ENCODE measurements at places on chromosomes 2 and 18.

GRCh38 chr2:219510512-219511135, 3.7 kb upstream of the ASIC4 start:
- DNase-seq: no peak

GRCh38 chr2:45651415-45652089, at the start of gene PRKCE:
TSS of gene PRKCE (plus strand) at chr2:45651675.
- DNase-seq: peak; percentile 56

DNA sequence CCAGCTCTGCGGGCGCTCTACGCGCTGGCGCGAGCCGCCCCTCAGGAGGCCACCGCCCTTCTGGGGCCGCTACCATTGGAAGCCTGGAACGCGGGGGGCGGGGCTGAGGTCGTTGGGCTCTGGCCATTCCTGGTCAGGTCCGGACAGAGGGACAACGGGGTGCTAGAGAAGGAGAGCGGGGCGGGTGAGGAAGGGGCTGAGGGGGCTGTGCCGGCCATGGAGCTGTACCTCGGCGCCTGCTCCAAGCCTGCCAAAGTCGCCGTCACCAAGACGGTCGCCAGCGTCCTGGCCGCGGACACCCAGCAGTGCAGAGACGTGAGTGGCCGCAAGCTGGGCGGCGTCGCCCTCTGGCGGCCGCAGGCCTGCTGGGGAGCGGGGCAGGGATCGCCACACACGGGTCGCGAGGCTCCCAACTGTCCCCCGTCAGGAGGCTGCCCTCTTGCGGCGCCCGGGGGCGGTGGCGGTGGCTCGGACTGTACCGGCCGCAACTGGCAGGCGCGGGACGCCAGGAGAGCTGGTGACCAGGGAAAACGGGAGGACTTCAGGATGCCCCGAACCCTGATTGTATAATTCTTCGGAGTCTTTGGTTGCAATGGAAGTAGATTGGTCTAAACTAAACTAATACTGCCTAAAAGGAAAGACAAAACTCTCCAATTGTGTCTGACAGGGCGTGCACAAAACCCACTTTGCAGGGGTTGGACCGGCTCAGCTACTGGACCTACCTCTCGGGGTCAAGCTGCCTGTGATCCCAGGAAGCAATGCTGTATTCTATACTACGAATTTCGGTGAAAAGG, at the start of gene FSIP2:
Gene FSIP2, plus strand, starts transcription at position 126 of the 794 bp plus-strand sequence. Its CDS starts 91 bp downstream, at position 217.
- peak; percentile 47 for DNase-seq

- no peak for DNase-seq
Observed at GRCh38 chr2:185567196-185567595, 171.4 kb upstream of the FSIP2 start.

DNA sequence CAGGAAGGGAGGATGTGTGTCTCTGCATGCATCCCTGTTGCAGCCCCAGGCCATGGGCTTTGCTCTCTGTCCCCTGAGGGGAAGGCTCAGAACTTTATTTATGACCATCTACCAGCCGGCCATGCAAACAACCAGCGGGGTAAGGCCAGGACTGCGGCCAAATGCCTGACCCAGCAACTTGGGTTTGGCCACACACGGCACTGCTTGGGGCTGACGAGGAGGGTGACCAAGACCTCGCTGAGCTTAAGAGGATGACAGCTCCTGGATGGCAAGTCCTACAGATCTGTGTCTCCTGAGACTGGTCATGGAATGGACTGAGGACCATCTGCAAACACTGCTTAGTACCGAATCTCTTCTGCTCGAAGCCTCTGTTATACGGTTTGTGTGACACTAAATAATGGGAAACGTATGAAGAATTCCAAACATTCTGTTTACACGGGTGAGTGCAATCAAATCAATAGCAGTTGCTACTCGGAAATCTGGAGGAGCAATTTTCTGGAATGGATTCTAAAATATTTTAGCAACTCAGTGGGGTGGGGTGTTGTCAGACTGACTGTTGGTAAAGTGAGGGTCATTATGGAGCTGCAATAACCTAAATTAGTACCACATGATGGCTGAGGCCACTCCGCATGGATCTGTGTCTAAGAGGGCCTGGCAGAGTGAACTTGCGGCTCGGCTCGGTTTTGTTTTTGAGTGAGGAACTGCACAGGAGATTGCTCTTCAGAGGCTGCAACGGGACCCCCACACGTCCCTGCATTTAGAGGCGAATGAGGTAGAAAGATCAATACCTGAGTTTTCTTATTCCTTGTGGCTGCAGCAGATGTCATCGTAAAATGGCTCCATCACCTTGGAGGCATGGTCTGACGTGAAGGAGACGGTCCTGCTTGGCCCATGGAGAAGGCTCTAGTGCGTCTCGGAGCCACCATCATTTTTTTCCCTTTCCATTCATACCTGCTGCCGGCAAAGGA, 26.6 kb downstream of the TMEM18 start:
- peak; percentile 23 for DNase-seq

DNA sequence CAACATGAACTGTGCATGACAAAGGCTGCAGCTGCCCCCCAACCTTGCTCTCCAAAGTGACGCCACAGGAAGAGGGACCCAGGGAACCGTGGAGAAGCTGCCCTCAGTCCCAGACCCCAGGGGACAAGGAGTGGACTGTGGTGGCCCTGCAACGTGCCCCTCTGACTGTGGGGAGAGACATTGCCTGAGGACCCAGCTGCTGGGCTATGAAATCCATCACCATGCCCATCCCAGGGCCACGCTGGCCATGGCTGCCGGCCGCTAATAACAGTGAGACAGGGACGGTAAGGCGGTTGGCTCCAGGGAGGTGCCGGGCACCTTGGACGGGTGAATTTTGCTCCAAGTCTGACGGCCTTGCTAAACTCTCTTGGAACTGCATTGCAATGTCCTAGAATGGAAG, 211.3 kb upstream of the HDAC4 start:
- no peak for DNase-seq

GRCh38 chr2:206615417-206616089, 26.7 kb upstream of the FAM237A start:
- no peak for DNase-seq

- no peak for DNase-seq
Observed at GRCh38 chr18:2412281-2412680, 159.0 kb downstream of the METTL4 start.

DNA sequence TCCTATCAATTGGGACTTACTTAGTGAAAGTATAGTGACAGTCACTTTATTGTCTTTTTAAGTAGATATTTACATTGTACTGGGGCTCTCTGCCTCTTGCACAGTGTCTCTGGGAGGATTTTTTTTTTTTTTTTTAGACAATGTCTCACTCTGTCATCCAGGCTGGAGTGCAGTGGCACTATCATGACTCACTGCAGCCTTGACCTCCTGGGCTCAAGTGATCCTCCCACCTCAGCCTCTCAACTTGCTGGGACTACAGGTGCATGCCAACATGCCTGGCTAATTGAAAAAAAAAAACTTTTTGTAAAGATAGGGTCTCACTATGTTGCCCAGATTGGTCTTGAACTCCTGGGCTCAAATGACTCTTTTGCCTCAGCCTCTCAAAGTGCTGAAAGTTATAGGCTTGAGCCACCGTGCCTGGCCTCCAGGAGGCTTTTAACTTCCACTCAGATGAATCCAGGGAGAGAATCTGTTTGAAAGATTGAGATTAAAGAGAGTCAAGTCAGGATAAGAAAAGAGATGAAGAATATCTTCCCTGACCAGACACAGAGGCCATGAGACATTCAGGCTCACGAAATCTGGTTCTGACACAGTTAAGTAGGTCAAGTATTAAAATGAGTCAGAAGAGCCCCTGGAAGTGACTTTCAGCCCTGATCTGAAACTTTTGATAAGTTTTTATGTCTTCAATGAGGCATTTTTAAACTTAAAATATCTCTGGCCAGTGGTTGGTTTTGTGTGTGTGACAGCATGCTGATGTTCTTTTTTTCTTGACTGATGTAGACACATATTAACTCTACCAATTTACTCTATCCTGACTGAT, 18.3 kb downstream of the ARHGEF33 start:
- DNase-seq: peak; percentile 21

DNA sequence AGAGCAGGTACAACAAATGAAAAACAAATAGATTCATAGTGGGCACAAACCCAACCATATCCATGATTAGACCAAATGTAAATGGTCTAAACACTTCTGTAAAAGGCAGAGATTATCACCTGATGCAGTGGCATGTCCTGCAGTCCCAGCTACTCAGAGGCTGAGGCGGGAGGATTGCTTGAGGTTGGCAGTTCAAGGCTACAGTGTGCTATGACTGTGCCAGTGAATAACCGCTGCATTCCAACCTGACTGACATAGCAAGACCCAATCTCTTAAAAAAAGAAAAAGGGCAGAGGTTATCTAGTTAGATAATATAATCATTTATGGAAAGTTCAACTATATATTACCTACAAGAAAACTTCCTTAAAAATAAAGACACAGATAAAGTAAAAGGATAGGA, 21.3 kb upstream of the SLC3A1 start:
- no peak for DNase-seq

GRCh38 chr2:113136828-113137775, 9.7 kb downstream of the IL1RN start:
- DNase-seq: peak; percentile 64

- peak; percentile 40 for DNase-seq
Observed at GRCh38 chr2:240997141-240997855, 1.1 kb upstream of the SNED1 start.

GRCh38 chr2:42328148-42328833, 32.7 kb downstream of the COX7A2L start:
- peak; percentile 60 for DNase-seq

DNA sequence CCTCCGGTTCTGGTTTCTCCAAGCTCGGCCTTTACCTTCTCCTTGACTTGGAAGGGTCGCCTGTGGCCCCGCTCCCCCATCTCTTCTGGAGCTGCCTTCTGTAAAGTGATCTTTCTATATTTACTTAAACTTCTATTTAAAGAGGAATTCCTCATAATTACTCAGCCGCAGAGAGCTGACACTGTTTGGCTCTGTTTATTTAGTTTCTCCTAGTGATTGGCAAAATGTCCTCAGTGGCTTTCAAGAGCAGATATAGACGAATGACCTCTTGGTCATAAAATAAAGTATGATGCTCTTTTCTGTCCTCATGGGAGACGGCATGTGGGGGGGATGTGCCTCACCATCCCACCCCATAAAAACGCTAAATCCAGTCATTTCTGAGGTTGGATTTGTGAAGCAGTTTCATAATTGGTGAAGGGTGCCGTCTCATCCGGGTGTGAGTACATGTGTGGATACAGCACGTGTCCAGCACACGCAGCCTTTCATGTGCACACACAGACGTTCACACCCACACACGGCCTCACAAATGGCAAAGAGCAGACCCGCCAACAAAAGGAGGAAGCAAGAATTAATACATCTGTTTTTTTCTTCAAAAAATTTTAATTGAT, 43.4 kb upstream of the SMAD7 start:
- DNase-seq: peak; percentile 93

- no peak for DNase-seq
Observed at GRCh38 chr18:62457877-62458276, 64.9 kb upstream of the ZCCHC2 start.

DNA sequence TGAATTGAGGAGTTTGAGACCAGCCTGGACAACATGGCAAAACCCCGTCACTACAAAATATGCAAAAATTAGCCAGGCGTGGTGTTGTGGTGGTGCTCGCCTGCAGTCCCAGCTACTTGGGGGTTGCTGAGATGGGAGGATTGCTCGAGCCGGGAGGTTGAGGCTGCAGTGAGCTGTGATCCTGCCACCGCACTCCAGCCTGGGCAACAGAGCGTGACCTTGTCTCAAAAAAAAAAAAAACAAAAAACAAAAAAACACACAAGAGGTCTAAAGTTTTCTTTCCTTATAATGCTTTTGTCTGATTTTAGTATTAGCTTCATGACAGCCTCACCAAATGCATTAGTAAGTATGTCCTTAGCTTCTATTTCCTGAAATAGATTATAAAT, 43.1 kb downstream of the VPS54 start:
- DNase-seq: no peak

GRCh38 chr2:144586476-144586875, 66.6 kb upstream of the ZEB2 start:
- DNase-seq: no peak

DNA sequence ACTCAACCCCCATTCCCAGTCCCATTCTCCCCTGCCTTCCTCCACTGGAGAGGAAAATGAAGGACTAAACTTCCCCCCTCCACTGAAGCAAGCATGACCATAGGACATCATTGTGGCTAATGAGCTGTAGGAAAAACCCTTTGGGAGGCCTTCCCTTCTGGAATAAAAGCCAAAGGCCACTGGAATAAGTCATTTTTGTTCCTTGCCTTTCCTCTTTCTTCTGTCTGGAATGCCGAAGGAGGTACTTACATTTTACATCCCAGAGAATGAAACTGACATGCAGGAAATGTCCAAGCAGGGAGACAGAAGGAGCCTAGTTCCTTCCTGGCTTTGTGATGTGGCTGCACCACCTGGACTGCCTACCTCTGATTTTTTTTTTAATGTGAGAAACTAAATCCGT, 9.1 kb upstream of the PTPRM start:
- DNase-seq: no peak

DNA sequence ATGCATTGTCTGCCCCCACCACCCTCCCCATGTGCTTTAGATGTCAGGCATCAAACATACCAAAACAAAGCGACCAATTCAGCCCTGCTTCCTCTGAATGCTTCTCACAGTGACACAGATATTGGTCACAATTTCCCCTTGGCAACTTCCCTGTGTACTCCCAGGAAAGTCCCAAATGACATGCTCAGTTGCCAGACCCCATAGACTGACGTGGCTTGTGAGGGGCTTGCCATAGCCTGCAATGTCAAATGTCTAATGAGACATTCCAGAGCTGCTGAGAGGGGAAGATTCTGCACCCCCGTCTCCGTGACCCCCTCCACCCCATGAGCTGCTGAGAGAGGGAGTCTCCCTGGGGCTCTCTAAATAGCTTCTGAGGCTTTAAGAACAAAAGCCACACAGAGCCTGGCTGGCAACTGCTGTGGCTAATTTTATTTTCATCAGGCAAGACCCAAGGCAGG, 47.3 kb downstream of the RFTN2 start:
- DNase-seq: peak; percentile 66

GRCh38 chr2:235609321-235609720, 115.5 kb downstream of the AGAP1 start:
- no peak for DNase-seq

GRCh38 chr18:616380-616995, 19.7 kb downstream of the CLUL1 start:
- peak; percentile 82 for DNase-seq

- peak; percentile 67 for DNase-seq
Observed at GRCh38 chr18:22485808-22486244, 68.1 kb upstream of the CTAGE1 start.

DNA sequence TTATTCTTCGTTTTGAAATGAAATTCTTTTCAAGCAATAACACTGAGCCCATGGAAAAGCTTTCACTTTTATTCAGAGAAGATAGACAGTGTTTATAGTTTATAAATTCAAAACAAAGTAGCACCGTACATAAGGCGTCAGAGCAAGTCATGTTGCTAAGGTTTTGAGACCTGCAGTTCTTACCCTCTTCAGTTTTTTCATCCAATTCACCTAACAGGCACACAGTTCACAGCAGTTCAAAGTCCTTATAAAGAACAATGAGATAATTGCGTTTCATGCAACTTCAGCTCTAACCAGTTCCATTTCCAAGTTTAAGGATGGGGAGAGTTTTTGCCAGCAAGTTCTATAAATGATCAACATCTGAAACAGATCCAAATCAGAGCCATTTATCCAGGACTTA, 96.7 kb downstream of the ARHGAP15 start:
- no peak for DNase-seq

- DNase-seq: peak; percentile 31
Observed at GRCh38 chr2:153871231-153872221, at the start of gene GALNT13. TSS of gene GALNT13 (plus strand) at chr2:153871922.
